ENCODE measurements at places on chromosomes 16 and 17.

DNA sequence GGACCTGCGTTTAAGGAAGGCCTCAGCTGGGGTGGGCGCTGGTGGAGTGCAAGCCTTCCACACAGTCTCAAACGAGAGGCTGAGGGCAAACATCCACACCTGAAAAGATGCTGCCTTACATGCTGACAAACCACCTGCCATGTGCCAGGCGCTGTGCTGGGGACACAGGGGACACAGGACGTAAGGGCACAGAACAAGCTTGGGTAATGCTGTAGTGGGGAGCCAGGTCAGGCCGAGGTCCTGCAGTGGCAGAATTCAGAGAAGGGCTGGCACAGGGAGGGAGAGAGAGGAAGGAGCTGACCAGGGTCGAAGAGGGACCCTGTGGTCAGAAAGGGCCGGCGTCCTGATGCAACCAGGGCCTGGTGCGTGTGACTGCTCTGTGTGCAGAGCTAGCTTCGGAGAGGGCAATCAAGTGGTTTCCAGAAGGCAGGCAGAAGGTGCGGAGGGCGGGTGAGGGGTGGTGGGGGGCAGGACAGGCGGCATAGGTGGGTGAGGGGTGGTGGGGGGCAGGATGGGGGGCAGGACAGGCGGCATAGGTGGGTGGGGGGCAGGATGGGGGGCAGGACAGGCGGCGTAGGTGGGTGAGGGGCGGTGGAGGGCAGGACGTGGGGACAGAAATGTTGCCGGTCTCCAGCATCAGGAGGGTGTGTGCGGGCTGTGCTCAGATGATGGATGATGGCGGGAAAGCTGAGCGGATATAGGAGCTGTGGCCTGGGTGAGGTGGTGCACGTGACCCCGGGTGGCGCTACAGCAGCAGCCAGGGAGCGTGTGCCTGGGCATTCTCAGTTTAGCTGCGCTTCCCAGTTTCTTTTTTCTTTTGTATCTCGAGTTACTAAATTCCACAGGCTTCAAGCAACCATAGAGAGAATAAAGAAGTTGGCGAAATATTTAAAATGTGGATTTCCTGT, 18.8 kb downstream of the TELO2 start:
- no peak for DNase-seq

- no peak for DNase-seq
These were observed 1.4 kb upstream of the GEMIN4 start for GRCh38 chr17:753418-753817.

- no peak for DNase-seq
These were observed 22.6 kb downstream of the GJD3 start for GRCh38 chr17:40341808-40342503.

DNA sequence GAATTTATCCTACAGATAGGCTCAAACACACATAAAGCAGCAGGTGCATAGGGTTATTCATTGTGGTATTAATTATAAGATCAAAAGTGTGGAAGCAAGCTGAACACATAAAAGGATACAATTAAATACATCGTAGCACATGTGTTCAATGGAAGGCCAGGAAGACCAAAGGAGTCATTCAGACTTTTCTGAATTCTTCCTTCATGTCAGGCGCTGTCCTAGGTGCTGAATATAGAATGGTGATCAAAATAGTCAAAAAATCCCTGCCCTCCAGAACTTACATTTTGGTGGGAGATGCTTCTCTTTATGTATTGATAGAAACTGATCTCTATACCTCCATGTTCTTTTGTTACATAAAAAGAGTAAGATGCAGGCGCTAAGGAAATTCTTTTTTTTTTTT, 439.0 kb upstream of the ASIC2 start:
- no peak for DNase-seq

- DNase-seq, result no peak
These were observed 101.8 kb downstream of the FTO start for GRCh38 chr16:53805752-53806151.

GRCh38 chr17:8151641-8152111, 528 bp downstream of the PER1 start:
- no peak for DNase-seq

GRCh38 chr17:16033729-16034349, 34.2 kb downstream of the TTC19 start:
- DNase-seq, result no peak

GRCh38 chr17:80644536-80644935, 99.9 kb downstream of the RPTOR start:
- DNase-seq, result no peak

DNA sequence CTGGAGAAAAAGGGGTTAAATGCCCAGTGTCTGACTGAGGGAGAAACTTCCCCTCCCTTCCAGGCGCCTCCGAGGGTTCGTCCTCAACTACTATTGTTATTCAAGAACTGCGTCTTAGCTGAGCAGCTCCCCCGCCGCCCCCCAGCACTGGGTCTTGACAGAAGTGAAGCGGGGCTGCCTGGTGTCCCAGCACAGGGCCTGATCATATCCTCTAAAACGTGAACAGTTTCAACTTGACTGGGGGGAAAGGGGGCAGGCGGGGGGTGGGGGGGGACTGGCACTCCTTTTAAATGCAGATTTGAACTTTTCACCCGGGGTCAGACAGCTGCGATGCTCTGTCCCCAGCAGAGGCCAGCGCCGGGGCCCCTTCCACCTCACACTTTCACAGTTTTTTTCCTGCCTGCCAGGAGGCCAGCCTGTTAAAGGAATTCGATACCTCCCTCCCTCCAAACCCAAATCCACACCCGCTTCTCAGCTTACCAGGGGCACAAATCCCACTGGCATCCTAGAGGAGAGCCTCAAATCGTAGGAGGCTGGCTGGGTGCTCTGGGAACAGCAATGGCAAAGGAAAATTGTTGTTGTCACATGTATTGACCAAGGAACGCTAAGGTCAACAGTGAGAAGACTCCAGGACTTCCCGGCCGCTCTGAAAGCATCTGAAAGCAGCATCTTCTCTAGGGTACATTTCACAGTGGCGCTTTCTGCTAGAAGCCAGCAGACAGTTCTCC, 14.5 kb downstream of the ZFHX3 start:
- no peak for DNase-seq

- no peak for DNase-seq
These were observed 140.1 kb downstream of the CDH11 start for GRCh38 chr16:64981568-64982281.

DNA sequence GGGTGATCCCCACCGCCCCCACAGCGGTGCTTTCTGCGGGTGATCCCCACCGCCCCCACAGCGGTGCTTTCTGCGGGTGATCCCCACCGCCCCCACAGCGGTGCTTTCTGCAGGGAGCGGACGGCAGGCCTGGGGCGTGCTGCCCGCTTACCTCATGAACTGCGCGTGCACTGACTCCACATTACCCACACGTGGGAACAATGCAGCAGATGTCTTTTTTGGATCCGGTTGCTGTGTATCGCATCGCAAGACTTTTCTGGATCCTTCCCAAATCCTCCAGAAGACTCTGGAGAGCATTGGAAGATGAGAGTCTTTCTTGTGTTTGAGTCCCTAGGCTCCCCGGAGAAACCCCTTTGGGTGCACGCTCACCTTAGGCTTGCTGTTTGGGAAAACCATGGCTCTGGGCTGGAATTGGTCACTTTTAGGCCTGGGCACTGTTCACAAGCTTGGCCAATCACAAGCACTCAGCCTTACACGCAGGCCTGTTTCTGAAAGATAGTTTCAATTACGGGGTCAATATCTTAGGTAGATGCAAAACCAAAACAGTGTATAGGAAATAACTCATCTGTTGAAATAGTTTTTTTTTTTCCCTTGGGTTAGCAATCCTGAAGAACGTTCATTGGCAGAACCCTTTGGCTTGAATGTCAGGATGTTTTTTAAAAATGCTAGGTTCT, 201.8 kb downstream of the RPTOR start:
- no peak for DNase-seq

DNA sequence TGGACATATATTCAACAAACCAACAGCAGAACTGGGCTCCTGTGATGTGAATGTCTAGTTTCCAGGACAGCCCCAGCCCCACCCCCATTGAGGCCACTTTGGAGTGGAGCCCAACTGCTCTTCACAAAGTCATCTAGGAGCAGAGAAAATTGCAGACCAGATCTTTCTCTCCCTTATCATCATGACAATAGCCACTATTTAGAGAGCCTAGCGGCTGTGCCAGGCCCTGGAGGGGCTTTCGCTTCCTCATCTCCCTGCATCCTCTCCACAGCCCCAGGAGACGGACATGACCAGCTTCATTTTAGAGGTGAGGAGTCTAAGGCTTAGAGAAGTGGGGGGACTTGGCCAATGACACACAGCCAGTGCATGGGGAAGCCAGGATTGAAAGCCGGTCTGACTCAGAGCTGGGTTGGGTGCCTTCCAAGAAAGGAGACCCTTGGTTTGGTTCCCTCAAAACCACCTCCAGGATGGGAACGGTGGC, 1.4 kb downstream of the PRSS8 start:
- no peak for DNase-seq

DNA sequence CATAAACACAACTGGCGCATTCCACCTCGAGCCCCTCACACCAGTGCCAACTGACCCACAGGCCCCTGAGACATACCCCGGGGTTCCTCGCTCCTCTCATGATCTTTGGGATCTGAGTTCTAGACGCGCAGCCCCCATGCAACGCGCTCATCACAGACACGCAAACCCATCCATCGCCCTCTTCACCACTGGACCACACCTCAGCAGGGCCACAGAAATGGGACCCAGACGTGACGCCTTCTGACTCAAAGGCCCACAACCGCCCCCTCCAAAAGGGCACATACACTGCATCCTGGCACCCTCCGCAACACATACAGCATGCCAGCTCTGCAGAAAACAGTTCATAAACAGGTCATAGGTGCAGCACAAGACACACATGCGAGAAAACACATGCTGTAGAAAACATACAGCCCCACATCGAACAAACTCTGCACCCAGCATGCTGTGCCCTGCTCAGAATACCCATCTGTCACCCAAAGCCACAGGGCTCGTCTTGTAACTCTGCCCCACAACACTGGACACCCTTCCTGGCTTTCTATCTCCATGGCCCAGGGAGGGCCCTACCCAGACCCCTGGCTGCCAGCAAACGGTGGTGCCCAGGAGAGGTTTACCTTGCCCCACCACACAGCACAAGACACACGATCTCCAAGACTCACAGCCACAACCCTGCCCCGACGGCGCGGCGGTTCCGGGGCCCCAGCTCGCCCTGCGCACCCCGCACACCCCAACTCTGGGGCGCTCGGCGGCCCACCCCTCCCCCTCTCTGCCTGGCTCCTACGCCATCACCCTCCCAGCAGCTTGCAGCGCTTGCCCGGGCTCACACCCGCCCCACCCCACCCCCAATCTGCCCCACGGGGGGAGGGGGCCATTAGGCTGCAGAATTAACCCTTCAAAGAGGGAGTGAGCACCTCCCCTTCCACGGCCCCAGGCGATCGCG, 887 bp downstream of the ZBTB4 start:
- DNase-seq, result peak; percentile 62

DNA sequence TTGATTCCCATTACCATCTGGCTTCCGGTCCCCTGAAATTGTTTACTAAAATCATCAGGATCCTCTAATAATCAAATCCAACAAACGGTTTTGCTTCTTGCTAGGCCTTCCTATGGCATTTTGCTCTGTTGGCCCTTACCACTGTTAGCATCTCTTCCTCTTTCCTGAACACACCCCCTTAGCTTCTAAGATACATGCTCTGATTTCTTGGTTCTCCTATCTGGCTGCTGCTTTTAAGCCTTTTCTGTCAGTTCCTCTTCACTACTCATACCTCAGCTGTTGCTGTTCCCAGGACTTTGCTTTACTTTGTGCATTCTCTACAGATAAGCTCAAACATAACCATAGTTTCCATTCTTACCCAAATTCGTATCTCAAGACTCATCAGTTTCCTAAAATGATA, 11.4 kb downstream of the CAPNS2 start:
- DNase-seq, result no peak

GRCh38 chr16:30724641-30725417, 23.4 kb upstream of the PHKG2 start:
- DNase-seq, result no peak

DNA sequence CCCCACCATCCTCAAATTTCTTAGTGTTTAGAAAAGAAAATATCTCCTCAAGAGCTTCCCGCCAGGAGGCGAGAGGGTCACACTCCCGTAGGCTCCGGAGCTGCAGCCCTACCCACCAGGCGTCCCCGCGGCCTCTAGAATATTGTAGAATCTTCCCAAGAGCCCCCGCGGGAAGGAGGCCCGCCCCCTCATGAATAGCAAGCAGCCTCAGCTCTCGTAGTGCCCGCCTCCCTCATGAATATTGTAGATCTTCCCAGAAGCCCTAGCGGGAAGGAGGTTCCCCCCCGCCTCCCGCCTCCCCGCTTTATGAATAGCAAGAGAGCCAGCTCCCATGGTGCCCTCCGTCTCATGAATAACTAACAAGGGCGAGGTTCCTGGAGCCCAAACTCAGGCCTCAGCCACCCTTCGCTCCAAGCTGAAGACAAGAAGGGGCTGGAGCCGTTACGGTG, at the start of gene FBXO47:
Gene FBXO47 (minus strand): TSS at position 114 of the 449 bp plus-strand sequence. CDS start 4,378 bp downstream, outside the sequence.
- peak; percentile 80 for DNase-seq

DNA sequence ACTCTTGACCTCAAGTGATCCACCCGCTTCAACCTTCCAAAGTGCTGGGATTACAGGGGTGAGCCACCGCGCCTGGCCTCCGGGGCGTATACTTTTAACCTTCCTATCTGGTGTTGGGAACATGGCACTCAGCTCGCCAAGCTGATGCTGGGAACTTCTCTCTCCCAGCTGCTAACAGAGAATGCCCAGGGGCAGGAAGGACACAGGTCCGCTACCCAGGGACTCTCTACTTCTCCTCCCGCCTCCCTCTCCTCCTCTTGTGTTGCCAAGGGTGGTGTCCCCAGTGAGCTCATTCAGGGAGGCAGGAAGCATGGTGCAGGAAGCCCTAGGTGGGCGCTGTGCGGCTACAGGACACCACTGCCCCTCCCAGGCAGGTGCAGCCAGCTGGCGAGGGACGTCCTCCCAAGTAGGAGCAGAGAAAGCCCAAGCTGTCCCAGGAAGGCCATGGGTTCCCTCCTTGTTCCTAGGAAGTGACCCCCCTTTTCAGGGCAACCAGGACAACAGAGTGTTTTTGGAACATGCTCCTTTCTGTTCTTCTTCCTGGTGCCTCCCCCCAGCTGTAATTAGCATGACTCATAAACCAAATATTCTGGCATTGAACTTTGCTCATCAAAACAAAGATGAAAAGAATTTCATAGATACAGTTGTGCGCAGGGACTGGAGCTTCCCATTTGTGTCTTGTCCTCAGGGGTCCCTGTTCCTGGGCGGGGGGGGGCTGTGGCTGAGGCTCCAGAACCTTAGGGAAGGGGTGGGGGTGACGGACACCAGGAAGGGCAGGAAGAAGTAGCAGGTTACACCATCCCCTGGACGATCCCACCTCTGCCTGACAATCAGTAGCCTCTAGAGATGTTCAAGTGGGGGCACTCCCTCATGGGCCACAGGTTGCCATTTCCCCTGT, 2.7 kb downstream of the C1QTNF1 start:
- DNase-seq, result no peak

- no peak for DNase-seq
These were observed 25.4 kb downstream of the YWHAE start for GRCh38 chr17:1374431-1375177.

GRCh38 chr17:34401165-34401564, 38.1 kb upstream of the CCL1 start:
- no peak for DNase-seq

DNA sequence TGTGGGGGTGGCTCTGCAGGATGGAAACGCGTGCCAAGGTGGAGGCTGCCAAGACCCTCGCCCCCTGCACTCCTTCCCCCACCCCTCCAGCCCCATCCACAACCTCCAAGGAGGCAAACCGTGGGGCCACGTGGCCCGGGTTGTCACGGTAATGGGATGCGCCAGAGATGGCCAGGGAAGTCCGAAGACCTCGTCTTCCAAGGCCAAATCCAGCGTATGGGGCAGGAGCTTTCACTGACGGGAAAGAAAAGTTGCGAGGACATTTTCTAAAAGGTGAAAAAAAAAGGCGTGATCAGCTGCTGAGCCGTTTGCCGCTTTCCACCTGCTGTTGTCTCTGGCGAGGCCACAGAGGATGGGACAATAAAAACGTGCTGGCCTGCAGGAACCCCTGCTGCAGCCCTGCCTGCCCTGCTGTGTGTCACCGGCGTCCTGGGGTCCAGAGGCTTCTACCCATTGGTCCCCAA, 28.3 kb upstream of the GSE1 start:
- DNase-seq, result no peak
